Left ventricle myocardium inferior (tissue), 1 donor: ENCODE measurements at places on chromosomes 12 and 14. TPM values are rescaled to one million over a fixed set of nuclear protein-coding genes. Genes with fewer than 3 reads are reported as not detected.

DNA sequence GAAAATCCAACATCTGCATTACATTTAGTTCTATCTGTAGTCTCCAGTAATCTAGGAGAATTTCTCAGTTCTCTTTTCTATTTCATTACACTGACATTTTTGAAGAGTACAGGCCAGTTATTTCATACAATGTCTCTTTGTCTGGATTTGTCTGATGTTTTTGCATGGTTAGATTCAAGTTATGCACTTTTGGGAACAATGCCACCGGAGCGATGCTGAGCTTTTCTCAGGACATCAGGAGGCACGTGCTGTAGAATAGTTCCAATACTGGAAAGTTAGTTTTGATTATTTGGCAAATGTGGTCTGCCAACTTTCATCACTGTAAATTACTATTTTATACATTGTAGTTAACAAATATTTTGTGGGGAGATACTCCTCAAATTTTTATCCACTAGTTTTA lies 43.1 kb downstream of the ALDH1L2 start:
- DNase-seq = no peak

The TGM1 gene
- 0.96 TPM for total RNA-seq

- no peak for DNase-seq
Observed at GRCh38 chr12:75825686-75826085, 205.9 kb downstream of the PHLDA1 start.

- DNase-seq = no peak
Observed at GRCh38 chr12:76891609-76892008, 12.8 kb upstream of the CSRP2 start.

The ATXN2 gene
- total RNA-seq = 50.0 TPM

DNA sequence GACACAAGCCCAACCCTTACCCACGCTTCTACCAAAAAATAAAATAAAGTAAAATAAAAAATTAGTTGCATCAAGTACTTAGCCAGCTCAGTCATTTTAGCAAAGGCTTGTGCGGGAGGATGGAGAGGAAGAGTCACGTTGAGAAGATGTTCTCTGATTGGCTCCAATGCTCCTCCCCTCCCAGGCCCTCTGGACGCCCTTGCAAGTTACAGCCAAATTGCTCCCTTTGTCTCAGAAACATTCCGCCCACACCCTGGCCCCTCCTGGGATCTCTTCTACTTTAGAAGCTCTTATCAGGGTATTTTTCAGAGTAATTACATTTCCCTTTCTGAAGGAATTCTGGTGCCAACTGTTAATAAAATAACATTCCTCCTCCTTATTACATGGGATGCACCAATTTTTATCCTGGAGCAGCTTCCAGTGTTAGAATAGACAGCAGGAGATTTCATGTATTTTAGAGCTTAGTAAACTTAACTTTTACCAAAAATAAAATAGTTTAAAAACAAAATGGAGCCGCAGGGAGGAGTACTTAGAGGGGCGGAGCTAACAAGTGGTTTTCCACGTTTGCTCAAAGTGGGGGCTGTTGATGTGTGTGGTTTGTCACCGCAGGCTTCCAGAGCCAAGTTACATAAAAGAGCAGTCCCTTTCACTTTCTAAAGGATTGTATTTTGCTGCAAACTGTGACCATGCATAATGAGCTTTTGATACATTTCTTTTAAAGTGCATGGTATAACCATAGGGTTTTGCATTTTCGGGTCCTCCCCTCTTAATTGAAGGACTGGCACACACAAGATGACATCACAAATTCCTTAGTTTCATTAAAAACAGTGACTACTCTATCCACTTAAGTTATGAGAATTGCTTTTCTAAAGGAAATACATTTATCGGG lies 71.7 kb upstream of the RAP1B start:
- peak; percentile 79 for DNase-seq
